ENCODE measurements at places on chromosomes 6 and 20.

DNA sequence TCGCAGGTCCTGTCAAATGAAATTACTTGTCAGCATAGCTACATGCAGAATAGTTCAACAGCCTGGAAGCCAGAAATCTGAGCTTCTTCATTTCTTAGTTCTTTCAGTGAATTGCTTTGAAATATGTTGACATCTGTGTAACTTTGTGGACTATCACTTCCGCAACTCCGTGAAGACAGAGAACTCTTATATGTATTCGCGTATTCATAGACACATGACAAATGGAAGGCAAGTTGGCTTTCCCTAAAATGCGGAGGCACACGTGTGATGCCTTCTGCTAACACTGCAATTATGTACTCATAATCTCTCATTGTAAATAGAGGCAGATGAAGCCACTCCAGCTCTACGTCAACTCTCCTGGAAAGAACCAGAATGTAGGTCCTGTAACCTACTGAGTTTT is 701.5 kb downstream of the PRKN start:
- no peak for DNase-seq

DNA sequence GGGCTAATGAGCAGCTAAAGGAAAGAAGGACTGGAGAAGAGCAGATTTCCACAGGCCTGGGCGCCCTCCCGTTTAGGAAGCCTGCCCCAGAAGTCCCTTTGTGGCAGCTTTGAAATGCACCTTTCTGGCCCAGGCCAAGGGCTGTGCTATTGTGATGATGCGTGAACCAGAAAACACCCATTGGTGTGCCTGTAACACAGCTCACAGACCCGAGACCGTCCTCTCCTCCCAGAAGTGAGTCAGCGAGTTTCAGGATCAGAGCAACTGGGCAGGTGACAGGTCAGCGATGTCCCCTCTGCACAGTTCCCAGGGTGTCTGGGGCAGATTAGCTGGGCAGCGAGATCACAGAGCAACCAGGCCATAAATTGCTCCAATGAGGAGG is 71.9 kb upstream of the SULF2 start:
- DNase-seq: no peak

GRCh38 chr6:138605958-138606357 is 106.7 kb upstream of the NHSL1 start:
- DNase-seq: no peak

GRCh38 chr6:166712286-166713228 is 85.5 kb upstream of the RPS6KA2 start:
- no peak for DNase-seq

DNA sequence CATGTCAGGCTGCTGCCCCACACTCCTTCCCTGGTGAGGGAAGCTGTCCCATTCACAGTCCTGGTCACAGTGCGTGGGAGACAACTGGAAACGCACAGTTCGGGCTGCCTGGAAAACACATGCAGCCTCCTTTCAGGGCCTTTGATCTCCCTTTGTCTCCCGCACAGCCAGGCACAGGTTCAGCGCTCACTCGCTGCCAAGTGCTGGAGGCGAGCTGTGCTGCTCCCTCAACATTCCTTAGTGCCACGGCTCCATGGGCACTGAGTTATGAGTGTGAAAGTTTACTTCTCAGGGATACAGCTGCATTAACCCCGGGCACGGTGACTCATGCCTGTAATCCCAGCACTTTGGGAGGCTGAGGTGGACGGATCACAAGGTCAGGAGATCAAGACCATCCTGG is 9.1 kb downstream of the YTHDF1 start:
- DNase-seq: no peak

Measured in central memory CD4-positive, alpha-beta T cell (primary cell).